ENCODE measurements at places on chromosomes 1 and 21. TPM values are rescaled to one million over a fixed set of nuclear protein-coding genes. Genes with fewer than 3 reads are reported as not detected.

DNA sequence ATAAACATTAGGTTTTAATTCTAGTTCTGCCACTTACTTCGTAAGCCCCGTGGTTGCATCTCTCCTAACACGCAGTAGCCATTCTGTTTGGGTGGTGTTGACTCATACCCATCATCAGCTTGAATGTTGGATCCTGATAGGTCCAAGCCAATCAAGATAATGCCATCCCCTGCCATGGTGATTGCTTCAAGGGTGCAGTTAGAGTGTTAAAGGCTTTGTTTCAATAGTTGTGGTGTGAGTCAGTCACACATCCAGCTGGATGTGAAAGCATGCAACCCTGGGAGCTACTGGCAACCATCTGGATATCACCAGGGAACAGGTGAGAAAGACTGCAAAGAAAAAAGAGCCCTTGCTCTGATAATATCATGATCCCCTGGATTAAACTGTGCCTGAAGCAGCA lies 69.1 kb downstream of the OMA1 start:
- H3K36me3 ChIP-seq: no peaks in the 10 kb centered on the region
- H3K27ac ChIP-seq: no peak overlapping the region
- no peak for DNase-seq

Gene FAM78B
- total RNA-seq: not detected

DNA sequence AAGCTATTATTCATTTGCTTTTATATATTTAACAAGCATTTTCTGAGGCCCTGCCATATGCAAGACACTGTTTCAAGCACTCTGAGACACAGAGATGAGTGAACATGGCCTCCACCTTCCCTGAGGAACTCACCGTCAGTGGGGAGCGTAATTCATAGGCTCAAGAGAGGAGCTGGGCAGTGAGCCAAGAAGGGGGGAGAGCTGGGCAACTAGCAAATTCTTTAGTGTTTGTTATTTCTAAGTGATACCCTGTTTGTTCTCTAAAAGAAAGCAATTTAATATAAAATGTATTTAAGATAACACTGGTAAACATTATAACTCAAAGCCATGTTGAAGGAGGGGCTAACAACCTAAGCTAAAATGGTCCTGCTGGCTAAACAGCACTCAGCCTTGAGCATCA lies 119.2 kb upstream of the NGF start:
- no peaks in the 10 kb centered on the region for H3K36me3 ChIP-seq
- no peaks in the 10 kb centered on the region for H3K27me3 ChIP-seq
- no peaks in the 10 kb centered on the region for H3K4me1 ChIP-seq
- no peak overlapping the region for H3K27ac ChIP-seq

- H3K36me3 ChIP-seq: no peaks in the 10 kb centered on the region
- no peak overlapping the region for H3K27ac ChIP-seq
- H3K27me3 ChIP-seq: no peaks in the 10 kb centered on the region
- no peak overlapping the region for H3K4me3 ChIP-seq
Observed at GRCh38 chr1:20699558-20699957, 18.2 kb downstream of the KIF17 start.

DNA sequence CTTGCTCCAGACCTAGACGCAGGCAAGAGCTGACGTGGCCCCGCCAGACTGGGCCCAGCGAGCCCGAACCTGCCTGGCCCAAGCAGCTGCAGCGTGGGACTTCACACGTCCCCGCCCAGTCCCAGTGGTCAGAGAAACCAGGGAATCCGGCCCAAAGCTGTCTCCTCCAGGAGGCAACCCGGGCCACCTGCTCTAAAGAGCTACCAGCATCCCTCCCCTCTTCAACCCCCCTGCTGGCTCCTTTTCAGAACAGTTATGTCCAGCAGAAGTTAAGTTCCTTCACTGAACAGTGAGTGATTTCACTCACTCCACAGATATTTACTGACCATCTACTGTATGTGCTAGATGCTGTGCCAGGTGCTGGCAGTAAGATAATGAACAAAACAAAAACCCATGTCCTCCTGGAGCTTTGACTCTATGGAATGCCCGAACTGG lies 2.1 kb upstream of the EFNA1 start:
- H3K27me3 ChIP-seq: peaks cover 9% of the 10 kb centered on the region
- H3K4me1 ChIP-seq: peaks cover 20% of the 10 kb centered on the region
- H3K27ac ChIP-seq: peak overlapping the region; percentile 25
- no peak overlapping the region for H3K4me3 ChIP-seq
- no peaks in the 10 kb centered on the region for H3K36me3 ChIP-seq
